Activated CD4-positive, alpha-beta T cell treated with anti-CD3 and anti-CD28 coated beads, Interleukin-2, amount 50 U/mL, for 4 hours (primary cell): ENCODE measurements at places on chromosomes 2 and 18.
A peak's percentile ranks its signal among the peaks of the same experiment; 100 is the strongest.

GRCh38 chr18:32812342-32812741, 39.5 kb upstream of the KLHL14 start:
- no peak for DNase-seq

DNA sequence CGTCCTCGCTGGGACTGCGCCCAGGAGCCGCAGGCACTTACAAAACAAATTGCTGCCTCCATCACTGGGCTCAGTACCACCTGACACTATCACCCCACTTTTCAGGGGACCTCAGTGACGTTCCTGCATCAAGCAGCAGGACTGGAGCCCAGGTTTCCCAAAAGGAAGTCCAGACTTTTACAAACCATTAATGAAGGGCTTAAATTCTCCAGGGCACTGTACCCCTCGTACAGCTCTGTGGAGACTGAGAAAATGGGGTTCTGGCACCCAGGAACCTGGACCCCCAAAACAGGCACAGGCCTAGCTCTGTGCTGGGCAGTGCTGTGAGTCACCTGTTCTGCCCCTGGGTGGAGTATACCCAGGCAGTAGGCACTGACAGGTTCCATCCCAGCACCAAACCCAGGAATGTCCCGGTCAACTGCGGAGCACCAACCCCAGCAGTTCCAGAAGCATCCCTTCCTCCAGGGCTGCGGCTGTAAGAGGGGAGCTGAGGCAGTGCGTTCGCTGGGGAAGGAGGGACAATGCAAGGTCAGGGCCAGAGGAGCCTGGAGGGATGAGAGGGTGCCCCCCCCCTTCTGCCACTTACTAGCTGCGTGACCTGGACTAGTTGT, 24.6 kb upstream of the NOTO start:
- no peak for DNase-seq

GRCh38 chr18:37742436-37742835, 176.8 kb upstream of the CELF4 start:
- no peak for DNase-seq

GRCh38 chr18:42525905-42526304, 570.9 kb downstream of the PIK3C3 start:
- no peak for DNase-seq

- DNase-seq: no peak
These were observed 159.3 kb upstream of the REV1 start for GRCh38 chr2:99648906-99649789.

DNA sequence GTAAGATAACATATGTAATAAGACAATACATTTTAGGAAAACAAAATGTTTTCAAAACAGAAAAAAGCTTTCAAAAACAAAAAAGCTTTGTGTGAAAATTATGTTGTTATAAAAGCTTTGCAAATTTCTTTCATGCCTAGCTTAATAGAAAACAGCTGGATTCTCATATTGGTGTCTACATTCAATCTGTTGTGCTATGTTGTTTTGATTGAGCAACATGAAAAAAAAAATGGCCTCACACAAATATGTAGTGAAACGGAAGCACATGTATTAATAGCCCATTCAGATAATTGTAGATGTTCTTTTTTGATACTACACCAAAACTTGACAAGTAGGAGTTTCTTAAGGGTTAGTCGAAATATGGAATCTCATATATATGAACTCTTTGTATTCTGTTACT, 197.5 kb downstream of the ZEB2 start:
- DNase-seq: no peak

DNA sequence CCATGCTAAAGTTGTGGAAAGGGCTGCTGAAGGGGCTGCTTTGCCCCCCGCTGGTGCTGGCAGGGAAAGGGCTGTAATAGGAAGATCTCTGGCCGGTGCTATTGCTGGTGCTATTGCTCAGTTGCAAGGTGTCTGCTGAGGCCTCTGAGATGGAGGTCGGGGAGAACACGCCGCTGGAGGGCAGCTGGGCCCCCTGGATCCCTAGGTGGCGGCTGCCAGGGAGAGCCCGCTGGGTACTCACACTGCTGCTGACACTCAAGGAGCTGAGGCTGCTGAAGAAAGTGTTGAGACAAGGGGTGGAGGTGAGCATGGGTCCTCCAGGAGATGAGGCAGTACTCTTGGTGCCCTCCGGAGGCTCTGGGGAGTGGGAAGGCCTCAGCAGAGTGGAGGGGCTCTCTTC, 4.2 kb downstream of the FOXI3 start:
- DNase-seq: no peak

DNA sequence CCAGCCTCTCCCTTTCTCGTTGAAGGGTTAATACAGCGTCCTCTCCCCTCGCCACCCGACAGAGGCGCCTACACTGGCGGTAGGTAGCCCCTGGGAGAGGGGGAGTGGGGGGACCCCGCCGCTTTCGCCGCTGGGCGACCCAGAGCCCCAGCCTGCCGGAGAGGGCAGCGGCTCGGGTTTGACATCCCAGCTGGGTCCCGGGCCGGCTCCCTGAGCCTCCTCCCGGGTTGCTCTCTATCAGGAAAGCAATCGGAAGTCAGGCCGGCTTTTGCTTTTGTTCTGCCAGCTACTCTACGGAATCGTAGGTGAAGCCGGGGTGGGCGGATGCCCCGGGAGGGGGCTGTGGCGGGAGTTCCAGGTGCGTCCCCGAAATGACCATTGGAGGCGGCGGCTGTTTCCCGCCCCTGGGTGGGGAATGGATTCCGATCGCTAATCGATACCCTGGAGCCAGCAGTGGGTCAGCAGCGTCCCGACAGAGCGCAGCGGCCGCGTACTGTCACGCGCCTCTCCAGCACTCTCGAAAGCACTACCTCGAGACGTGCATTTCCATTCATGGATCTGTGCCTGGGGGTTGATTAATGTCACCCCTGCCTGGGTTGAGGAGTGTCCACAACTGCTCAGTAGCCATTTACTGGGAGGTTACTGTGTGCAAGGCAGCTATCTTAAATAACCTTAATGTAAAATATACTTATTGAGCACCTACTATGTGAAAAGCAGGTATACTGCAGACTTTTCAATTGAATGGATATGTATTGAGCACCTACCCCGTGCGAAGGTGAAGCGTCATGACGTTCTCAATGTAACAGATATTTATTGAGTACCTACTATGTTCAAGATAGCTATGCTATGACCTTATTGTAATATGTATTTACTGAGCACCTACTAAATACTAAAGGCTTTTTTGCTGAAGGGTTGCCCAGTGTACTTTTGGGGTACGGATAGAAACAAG, 1.1 kb downstream of the MAPK4 start:
- DNase-seq: no peak

GRCh38 chr2:96470636-96471035, 34.5 kb downstream of the NEURL3 start:
- peak; percentile 51 for DNase-seq

- no peak for DNase-seq
These were observed 29.9 kb downstream of the CTAGE1 start for GRCh38 chr18:22387787-22388186.

GRCh38 chr2:163641986-163642385, 93.8 kb downstream of the FIGN start:
- no peak for DNase-seq

DNA sequence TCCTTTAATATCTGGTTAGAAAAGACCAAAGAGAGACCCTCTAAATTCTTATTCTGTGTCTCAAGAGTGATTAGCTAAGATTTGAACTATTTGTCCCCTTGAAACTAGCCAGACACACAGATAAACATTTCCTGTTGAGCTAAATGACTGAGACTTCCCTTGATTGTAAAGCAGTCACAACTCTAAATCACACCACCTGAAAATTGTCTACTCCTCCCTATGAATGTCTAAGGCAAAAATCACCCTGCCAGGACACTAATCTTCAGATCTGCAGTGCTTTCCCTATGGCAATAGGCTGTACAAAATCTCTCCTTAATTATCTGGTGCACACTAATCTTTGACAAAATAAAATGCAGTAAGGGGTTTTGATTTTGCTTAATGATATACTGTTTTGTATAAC, 200.5 kb upstream of the GULP1 start:
- no peak for DNase-seq

GRCh38 chr2:162123806-162124758, 28.0 kb downstream of the GCG start:
- DNase-seq: no peak

- no peak for DNase-seq
These were observed 5.6 kb downstream of the SLC66A3 start for GRCh38 chr2:11160731-11161455.

GRCh38 chr2:60531701-60532133, 21.7 kb downstream of the BCL11A start:
- DNase-seq: no peak

GRCh38 chr18:44117821-44118220, 562.9 kb upstream of the SETBP1 start:
- no peak for DNase-seq

DNA sequence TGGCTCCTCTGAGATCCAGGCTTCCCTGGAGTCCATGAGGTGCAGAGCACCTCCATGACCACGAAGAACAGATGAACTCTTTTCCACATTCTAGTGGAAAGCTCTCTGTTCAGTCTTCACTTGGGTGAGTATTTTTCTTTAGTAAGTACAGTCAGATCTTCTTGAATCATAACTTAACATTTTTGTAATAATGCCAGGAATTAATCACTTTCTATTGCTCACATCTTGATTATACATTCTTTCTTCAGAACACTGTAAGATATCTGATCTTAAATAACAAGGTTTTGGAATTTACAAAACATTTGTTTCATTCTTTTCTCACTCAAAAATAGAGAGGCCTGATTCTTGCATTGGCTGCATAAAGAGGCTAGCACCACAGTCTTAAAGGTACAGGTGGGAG, 45.4 kb upstream of the RND3 start:
- DNase-seq: no peak

DNA sequence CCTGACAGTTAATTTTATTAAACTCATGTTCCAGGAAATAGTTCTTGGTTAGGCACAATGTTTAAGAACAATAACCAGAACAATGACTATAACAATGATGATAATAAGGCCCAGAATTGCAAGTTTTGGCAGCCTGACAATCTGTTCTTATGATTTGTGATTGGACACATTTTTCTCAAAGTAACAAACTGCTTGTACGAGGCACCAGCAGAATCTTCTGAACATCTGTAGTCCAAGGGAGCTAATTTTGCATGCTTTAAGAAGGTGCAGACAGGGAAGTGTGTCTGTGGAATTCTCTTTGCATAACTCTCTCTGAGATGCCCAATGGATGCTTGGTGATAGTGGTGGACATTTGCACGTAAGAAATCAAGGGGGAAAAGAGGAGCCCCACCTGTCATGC, 709.3 kb downstream of the SLC4A3 start:
- DNase-seq: no peak

DNA sequence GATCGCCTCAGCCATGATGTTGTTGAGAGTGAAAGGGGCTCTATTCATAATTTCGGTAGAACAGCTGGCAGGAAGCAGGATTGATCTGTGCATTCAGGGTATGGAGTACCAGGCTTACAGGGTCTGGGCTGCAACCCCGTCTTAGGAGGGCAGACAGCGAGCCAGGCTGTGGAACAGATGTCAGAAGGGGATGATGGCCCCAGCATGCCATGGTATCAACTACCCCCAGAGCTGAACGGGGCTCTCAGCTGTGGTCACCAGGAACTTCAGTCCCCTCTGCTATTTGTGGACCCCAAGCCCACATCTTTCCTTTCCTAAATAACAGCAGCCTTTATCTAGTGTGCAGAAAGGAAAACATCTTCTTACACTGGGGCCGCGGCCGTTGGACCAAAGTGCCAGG, 422.2 kb upstream of the SALL3 start:
- DNase-seq: no peak

DNA sequence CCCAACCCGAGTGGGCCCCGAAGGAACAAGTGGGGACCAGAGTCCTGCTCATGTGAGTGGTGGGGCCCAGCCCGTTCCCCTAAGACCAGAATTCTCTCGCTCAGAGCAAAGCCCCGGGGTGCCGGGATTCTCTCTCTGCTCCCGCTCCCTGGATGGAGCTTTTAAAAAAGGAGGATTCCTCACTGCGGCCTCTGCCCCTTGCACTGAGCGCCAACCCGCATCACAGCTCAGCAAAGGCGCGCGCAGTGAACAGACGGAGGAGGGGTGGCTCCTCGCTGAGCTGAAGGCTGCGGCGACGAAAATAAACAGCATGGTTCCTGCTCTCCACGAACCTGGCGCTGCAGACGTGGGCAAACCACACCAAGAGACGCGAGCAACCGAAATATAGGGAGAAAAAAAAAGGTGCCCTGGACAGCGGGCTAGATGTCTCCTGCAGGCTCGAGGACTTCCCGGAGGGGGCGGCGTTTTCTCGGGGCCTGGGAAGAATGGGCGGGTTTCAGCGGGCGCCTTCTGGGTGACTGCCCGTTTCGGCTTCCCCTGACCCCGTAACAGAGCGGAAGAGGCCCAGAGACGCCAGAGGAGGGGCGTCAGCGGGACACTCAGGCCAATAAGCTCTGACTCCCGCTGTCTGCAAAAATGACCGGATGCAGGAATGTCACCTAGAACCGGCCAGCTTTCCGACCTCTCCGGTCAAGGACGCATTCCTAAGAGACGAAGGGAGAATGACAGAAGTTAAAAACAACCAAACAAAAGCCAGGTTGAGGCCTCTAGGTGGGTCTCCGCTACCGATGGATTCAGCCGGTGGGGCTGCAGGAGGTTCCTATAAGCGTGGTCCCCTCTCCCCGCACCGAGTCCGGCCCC, 819 bp upstream of the KLF11 start:
- DNase-seq: peak; percentile 25

DNA sequence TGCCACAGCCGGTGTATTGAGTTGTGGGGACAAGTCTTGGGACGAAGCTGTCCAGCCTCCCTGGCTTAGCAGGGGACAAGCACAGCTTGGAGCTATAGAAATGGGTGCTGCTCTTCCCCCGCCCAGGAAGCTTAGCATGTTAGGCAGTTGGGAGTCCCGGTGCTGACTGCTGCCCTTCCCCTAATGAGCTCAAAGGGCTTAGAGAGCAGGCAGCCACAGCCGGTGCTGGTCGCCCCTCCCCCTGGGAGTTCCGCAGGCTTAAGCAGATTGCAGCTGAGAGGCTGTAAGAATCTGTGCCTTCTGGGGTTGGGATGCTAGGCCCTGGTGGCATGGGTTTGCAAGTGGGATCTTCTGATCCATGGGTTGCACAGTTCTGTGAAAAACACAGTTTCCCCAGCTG, 237.3 kb downstream of the DCDC2C start:
- no peak for DNase-seq

GRCh38 chr18:79241755-79242154, 154.0 kb upstream of the NFATC1 start:
- DNase-seq: no peak

- no peak for DNase-seq
These were observed 2.9 kb upstream of the C2orf72 start for GRCh38 chr2:231034291-231034882.

GRCh38 chr2:203693242-203693879, 13.1 kb upstream of the CD28 start:
- DNase-seq: no peak
